Foreskin melanocyte (primary cell): ENCODE measurements at places on chromosomes 12 and 14.

GRCh38 chr14:61444215-61444768 lies 122.9 kb downstream of the PRKCH start:
- no peak for DNase-seq

DNA sequence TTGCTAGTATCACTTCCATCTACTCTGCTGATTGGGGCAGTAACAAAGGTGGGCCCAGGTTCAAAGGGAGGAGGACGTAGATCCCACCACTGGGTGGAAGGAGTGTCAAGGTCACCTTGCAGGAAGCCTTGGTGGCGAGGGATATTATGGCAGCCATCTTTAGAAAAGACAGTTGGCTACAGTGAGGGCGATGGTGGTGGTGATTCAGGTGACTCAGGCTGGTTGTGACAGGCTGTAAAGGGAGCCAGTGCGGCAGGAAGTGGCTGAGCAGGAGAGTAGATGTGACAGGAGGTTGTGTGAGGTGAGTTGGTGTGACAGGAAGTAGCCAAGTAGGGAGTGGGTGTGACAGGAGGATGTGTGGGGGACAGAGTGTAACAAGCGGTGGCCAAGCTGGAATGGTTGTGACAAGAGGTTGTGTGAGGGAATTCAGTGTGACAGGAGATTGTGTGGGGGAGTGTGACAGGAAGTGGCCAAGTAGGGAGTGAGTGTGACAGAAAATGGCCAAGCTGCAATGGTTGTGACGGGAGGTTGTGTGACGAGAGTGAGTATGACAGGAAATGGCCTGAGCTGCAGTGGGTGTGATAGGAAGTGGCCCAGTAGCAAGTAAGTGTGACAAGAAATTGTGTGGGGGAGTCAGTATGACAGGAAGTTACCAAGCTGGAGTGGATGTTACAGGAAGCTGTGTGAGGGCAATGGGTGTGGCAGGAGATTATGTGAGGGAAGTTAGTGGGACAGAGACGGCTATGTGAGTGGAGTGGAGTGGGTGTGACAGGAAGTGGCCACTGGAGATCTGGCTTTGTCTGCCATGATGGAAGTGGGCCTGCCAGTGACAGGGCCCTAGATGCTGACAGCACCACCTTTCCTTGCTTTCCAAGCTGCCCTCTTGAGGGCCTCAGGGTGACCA lies 136.5 kb upstream of the MYL2 start:
- no peak for DNase-seq

DNA sequence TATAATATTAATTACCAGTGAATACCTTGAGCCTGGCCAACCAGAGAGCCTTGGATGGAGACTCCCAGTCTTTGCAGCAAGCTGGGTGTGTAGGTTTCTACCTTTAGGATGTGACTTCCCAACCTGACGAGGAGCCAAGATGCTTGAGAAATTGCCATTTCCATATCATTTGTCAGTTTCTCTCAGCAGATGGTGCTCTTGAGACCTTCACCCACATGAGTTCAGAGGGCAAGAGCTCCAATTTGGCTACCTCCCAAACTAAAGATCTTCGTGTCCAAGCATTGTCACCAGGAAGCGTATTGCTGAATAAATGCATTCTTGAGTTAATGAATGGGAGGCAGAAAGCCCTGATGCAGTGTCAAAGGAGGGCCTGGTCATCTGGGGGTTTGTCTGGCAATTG lies 106.4 kb upstream of the TBX5 start:
- DNase-seq: no peak

DNA sequence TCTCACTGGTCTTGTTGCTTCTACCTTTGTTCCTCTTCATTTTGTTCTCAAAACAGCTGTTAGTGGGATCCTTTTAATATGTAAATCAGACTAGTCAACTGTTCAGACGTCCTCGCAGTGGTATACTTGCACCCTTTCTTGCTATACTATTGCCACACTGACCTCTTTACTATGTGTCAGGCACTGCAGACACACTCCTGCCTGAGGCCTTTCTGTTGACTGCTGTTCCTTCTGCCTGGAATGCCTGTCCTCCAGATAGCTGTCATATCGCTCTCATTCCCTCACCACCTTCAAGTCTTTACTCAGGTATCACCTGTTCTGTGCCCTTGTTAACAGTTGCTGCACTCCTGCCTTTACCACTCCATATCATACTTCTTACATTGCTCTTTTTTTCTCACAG lies 90.0 kb upstream of the TMEM263 start:
- no peak for DNase-seq

- no peak for DNase-seq
Observed at GRCh38 chr12:104997541-104997940, 11.4 kb downstream of the NOPCHAP1 start.

- no peak for DNase-seq
Observed at GRCh38 chr14:70622111-70622712, 19.5 kb upstream of the TTC9 start.
